ENCODE measurements at places on chromosomes 16 and 17.

DNA sequence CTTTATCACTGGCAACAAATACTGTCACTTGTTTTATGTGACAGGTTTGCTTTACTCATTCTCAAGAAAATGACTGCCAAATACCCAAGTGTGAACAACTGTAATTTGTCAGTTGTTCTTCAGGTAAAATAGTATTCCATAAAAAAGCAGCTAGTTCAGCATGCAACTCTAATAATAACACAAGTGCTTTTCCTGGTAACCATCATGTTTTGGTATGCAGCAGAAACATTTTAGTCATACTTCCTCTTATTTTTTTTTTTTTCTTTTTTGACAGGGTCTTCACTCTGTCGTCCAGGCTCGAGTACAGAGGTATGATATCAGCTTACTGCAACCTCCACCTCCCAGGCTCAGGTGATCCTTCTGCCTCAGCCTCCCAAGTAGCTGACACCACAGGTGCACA is 4.6 kb downstream of the TERF2 start:
- DNase-seq = no peak

DNA sequence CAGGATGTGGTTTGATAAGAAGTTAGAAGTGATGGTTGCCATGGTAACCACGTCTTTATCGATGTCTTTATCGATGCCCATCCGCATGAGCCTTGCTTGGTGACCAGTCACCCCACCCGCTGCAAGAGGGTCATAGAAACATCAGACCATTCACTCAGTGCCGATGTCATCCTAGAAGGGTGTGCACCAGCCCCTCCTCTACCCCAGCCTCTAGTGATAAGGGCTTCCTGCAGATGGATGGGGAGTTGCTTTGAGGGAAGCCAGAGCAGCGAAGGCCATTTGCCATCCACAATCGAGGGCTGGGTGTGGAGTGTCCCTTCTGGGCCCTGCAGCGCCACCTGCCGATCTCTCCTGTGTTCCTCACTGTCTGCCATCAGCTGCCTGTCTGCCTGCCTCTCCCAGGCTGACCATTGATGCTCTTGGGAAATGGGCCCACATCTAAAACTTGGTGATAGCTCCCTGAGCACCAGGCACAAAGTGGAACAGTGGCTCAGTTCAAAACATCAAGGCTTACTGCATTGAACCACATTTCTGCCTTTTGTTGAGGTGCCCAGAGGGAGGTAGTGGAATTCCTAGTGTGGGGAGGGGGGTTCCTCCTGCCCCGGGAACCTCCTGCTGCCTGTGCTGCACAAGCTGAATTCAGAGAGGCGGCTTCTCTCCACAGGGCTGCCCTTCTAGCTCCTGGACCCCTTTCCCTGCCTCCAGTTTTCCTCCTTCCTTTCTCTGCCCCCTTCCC is 8.9 kb downstream of the CALB2 start:
- DNase-seq = peak; percentile 20

- DNase-seq = no peak
Observed at GRCh38 chr17:64617125-64617780, 44.9 kb downstream of the SMURF2 start.

GRCh38 chr16:27470567-27471431 is 68.8 kb downstream of the IL21R start:
- DNase-seq = no peak

DNA sequence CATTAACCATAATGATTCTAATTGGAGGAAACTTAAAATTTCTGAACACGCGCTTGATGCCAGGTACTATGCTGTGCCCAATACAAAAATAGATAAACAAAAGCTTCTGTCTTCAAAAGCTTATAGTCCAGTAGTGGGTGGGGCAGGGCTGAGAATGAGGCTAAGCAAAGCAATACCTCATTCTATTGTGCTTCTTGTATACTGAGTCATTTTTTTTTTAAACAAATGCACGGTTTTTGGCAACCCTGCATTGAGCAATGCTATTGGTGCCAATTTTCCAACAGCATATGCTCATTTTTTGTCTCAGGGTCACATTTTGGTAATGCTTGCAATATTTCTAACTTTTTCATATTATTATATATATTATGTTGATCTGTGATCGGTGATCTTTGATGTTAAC is 34.7 kb upstream of the HNF1B start:
- no peak for DNase-seq

- no peak for DNase-seq
Observed at GRCh38 chr17:77193653-77194052, 52.9 kb downstream of the SEC14L1 start.

- no peak for DNase-seq
Observed at GRCh38 chr17:12666718-12667117, 1.0 kb downstream of the MYOCD start.

DNA sequence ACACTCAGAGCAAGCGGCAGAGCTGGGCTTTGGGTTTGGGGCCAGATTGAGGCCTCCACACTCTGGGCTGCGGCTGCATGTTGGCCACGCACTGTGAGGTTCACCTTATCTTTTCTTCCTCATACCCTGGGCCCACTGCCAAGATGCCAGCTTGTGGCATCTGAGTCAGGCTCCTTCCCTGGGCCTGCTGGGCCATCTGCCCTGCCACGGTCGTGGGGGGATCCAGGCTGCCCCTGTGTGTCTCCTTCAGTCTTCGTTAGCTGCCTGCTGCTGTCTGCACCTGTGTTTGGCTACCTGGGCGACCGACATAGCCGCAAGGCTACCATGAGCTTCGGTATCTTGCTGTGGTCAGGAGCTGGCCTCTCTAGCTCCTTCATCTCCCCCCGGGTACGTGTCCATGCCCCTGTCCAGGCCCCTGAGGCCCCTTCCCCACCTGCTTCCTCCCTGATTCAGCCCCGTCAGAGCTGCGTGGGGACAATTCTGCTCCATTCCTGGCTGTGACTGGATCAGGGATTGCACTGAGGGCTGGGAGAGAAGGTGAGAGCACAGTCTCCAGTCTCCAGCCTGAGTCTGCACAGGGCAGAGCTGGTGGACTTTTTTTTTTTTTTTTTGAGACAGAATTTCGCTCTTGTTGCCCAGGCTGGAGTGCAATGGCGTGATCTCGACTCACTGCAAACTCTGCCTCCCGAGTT is 11.2 kb downstream of the SPNS3 start:
- DNase-seq = no peak

DNA sequence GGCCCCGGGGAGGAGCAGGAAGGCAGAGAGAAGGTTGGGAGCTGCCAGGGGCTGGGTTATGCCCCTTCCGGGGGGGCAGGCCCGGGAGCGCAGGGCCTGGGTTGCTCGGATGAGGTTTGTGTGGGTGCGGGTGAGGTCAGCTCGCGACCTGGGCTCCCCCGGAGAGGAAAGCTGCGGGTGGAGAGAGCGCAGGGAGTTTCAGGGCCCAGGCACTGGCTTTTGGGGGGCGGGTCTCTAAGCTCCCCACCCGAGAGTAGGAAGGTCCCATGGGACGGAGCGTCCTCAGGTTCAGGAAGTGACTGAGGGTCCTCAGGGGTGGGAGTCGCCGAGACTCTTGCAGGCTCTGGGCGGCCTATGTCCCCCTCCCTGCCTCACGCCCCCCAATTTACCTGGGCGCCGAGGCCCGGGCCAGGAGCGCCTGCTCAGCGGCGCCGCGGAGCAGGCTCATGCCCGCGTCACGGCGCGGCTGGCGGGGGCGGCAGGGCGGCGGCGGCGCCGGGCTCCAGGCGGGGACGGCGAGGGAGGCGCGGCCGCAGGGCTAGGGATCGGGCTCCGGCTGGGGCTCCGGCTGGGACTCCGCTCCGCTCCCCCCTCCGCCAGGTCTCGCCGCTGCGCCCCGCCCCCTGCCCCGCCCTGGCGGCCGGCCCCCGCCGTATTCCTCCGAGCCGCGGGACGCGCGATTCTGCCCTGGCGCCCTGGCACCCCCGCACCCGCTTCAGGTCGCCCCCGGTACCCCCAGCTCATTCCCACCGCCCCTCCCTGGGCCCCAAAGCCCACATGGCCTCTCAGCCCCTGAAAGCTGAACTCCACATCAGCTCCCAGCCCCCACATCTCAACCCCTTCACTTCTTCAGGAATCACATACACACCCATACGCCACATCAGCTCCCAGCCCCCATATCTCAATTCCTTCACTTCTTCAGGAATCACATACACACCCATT is at the start of gene DOK4:
Gene DOK4, minus strand, starts transcription at position 578 of the 942 bp plus-strand sequence. CDS start 6,986 bp downstream, outside the sequence.
- DNase-seq = peak; percentile 86

- no peak for DNase-seq
Observed at GRCh38 chr17:65070620-65071019, 14.1 kb upstream of the GNA13 start.

DNA sequence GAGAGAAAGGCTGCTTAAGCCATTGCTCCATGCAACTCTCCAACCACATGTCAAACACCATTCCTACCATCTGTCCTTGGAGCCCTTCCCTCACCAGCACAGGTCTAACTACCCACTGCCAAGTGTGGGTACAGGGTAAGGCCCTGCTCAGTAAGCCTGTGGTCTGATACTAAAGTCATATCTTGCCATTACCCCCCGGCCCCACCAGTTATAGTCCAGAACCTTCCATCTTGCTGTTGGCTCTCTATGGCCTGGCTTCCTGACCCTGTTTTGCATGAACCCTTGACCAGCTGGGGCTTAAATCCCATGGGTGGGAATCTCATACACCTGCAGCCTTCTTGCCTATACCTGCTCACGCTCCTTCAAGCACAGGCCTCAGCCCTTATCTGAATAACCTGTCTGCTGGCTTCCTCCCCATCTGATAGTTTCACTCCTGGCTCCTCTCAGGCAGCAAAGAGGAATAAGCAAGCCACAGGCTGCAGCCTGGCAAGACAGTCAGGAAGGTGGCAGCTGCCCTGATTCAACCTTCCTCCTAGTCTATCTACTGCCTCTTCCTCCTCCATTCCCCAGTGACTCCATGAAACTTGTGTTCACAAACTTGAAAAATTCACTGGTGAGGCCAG is 64.1 kb downstream of the ZFHX3 start:
- no peak for DNase-seq

GRCh38 chr17:56630202-56630601 is 36.7 kb downstream of the NOG start:
- no peak for DNase-seq

DNA sequence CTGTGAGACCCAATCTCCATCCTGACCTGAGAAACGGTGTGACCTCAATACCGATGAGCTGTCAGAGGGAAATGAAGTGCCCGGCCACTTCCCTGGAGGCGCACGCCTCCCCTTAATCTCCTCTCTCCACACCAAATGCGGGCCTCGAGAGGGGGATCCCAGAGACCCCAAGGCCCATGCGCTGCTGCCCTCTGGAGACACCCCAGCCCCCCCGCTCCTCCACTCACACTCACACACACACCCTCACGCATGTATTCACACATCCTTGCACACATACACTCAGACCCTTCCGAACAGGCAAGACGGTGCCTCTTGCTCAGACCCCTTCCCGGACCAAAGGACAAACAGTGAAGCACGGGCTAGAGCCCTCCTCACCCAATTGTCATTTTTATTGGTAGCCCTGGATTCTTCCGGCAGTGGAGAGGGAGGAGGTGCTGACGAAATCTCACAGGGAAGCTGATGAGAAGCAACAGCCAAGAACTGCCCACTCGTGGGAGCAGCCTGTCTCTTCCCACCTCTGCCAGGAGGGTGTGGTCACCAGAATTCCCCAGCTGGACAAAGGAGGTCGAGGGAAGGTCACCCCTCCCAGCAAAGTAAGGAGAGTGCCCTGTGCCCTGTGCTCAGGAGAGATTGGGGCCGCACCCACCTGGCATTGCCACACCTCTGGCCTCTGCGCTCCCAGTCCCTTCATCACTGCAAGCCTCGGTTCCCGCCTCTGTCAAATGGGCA is 136.0 kb upstream of the TNRC6C start:
- no peak for DNase-seq

DNA sequence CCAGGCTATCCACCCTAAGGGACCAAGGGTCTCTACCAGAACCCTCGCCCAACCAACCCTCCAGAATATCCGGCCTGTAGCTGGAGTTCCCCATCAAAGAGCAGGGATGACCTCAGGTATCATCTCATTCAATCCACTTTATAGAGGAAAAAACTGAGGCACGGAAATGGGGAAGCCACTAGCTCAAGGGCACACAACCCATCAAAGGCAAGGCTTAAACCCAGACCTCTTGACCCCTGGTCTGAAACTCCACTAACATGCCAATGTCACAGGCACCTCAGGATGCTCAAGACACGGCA is 1.6 kb downstream of the TBC1D10B start:
- DNase-seq = no peak

DNA sequence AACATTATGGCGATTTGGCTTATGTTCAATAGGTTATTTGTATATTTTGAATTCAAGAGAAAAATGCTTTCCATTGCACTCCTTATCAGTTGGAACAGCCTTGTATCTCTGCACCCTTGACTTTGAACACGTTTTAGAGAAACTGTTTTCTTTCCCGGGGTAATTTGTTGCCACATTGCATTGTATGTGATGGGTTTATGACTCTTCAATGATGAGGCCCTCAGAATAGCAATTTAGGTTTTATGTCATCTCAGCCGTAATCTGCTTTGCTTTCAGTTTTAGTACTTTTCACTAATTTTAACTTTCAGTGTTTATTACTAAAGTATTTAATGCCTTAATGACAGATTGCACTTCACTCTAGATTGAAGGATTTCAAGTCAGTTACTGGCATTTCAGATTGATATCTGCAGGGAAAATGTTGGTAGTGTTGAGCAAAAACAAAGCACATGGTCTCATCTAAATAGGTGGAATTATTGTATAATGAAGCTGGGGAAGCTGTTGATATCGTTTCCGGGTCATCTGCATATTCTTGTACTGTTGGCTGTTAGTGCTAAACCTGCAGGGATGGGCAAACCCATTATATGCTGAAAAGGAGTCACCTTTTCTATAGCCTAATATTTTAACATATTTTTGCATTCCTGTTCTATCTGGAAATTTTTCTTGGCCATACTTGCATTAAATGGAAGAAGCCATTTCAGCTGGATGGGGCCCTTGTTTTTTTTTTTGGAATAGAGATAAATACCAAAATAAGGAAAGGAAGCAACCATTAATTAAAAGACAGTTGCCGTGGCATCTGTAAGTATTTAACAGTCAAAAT is 2.0 kb downstream of the LUC7L3 start:
- DNase-seq = no peak

DNA sequence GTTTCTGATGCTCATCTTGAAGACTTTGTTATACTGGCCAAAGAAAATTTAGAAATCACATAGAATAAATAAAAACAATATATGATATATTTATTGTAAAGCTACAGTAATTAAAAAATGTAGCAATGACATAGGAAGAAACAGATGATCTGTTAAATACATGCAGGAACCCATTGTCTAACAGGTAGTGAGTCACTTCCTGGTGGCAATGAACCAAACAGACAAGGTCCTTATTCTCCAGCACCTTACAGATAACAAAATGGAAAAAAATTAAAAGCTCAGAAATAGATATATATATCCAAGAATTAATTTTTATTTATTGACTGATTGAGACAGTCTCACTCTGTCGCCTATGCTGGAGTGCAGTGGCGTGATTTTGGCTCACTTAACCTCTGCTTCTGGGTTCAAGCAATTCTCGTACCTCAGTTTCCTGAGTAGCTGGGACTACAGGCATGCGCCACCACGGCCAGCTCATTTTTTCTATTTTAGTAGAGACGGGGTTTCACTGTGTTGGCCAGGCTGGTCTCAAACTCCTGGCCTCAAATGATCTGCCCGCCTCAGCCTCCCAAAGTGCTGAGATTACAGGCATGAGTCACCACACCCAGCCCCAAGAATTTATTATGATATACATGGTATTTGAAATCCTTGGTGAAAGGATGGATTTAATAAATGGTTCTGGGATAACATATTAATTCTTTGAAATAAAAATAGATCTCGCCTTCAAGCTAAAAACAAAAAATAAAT is 7.5 kb downstream of the NETO2 start:
- no peak for DNase-seq

Data from stimulated activated CD4-positive, alpha-beta T cell treated with anti-CD3 and anti-CD28 coated beads, Interleukin-1b, Interleukin-23, amount 100 ng/mL, for 4 hours (primary cell).